ENCODE measurements at places on chromosomes 4 and X.

- no peak for DNase-seq
Observed at GRCh38 chr4:4423706-4424498, 37.0 kb downstream of the NSG1 start.

DNA sequence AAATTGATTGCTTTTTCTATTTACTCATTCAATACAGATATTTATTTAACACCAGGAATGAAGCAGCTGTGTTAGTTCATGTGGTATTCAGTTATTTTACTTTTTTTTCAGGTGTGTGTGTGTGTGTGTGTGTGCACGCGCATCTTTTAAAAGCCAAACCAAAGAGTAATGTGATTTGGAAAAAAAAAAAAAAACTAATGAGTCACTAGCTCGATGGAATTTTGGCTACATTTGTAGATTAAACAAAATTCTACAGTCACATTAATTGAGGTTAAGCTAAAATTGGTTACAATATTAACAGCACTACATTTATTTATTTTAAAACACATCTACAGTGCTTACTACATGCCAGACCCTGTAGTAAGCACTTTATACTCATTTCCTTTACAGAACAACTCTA, 66.8 kb downstream of the HHIP start:
- DNase-seq = peak; percentile 44

DNA sequence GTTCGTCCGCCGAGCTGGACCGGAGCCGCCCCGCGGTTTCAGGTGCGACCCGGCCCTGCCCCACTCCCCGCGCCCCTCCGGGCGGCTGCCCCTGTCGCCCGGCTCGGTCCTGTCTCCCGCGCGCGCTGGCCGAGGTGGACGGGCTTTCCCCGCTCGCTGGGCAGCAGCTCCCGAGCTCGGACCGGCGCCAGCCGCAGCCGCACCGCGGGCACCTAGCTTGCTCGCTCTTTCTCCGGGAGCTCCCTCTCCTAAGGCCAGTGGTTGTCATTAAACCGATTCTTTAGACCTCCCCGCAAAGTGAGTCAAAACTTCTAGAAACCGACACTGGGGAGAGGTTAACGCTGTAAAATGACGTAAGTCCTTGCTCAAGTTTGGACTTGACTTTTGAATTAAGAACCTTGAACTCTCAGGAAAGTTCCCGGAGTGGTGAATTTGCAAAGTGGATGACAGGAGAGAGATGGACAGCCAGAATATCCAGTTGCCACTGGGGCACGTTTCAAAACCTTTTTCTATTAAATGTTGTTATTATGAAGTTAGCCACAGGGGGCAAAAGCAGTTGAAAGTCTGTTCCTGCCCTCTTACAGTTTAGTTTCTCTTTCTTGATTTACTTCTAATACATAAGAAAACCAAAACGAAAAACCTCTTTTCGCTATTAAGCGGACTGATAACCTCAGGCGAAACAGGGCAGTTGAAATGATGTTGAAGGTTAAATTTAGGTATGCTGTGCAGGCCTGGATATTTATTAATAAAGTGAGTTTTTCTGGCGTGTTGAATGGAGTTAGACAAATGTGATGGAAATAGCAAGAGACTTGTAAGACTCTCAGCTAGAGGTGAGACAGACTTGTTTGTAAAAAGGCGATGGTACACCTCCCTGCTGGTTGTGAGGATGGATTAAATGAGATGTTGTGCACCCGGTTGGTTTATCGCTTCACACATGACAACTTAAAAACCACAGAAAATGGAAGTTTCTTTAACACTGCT, 847 bp downstream of the PI4K2B start:
- peak; percentile 82 for DNase-seq

DNA sequence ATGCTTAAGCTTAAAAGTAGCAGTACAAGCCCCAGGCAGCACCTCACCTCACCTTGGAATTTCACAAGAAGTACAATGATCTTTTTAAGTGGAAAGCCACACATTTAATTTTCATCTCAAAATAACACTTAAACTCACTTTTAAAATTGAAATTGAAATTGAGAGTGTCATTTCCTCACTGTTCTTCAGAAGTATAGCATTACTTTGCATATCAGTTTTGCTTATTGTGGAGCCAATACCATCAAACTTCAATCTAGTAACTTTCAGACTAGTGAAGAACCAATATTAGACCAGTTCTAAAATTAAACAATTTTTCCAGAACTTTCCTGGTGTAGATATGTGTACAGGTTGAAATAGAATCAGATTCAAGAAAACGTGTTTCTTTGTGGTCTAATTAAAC, 242.4 kb downstream of the NDST4 start:
- DNase-seq = no peak

DNA sequence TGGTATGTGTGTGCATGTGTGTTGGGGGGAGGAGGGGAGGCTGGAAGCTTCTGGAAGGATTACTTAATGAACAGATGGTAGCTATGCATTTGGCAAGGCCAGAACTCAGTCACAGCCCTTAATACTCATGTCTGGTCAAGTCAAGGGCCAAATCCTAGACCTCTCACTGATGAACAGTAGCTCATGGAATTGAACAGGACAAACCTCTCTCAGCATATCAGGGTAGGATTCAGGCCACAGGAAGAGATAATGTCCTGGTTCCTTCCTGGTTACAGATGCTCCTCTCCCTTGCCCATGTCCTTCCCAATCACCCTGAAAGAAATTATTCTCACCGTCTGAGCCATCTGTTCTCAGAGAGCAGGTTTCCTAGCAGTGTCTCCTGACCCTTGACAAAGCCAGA, 165.7 kb downstream of the SOWAHB start:
- DNase-seq = no peak

DNA sequence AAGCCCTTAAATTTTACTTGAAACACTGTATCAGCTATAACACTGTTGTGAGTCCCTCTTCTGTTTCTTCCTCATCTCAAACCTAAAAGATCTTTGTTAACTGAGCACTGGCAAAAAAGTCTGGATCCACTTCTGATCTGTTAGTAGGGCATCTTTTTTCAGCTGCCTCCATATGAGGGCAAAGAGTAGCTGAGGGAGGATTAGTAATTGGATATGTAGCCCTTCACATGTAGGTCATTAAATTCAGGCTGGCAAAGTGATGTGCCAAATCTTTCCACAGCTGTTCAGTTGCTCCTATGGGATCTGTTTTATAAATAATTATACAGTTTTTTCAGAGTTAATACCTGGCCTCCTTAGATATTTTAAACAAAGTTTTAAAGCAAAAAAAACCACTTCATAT, 1.1 kb upstream of the TRMT10A start:
- no peak for DNase-seq

DNA sequence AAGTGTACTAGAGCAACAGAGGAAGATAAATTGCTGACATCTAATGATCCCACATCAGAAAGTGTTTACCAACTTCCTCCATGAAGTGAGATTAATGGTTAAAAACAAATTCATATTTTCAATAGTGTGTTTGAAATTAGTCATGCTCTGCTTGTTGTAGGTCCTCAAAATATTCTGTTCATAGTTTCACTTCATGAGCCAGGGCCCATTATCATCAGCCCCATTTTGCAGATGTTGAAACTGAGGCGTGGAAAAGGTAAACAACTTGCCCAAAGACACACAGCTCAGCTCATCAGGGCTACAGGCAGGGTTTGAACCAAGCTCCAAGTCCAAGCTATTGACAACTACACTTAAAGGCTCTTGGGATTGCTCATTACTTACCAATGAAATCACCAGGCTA, 103.5 kb upstream of the PPARGC1A start:
- no peak for DNase-seq

DNA sequence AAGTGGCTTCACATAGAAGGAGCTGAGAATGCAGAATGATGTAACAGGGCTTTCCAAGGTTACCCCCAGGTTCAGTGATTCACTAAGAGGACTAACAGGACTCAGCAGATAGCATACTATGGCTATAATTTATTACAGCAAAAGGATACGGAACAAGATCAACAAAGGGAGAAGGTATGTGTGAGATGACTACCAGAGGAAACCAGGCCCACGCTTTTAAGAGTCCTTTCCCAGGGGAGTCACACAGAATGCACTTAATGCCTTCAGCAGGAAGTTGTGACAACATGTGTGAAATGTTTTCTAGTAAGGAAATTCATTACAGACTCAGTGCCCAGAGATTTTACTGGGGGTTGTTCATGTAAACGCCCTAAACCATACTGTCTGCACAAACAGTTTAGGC, 373.6 kb upstream of the MAGEB2 start:
- peak; percentile 59 for DNase-seq

DNA sequence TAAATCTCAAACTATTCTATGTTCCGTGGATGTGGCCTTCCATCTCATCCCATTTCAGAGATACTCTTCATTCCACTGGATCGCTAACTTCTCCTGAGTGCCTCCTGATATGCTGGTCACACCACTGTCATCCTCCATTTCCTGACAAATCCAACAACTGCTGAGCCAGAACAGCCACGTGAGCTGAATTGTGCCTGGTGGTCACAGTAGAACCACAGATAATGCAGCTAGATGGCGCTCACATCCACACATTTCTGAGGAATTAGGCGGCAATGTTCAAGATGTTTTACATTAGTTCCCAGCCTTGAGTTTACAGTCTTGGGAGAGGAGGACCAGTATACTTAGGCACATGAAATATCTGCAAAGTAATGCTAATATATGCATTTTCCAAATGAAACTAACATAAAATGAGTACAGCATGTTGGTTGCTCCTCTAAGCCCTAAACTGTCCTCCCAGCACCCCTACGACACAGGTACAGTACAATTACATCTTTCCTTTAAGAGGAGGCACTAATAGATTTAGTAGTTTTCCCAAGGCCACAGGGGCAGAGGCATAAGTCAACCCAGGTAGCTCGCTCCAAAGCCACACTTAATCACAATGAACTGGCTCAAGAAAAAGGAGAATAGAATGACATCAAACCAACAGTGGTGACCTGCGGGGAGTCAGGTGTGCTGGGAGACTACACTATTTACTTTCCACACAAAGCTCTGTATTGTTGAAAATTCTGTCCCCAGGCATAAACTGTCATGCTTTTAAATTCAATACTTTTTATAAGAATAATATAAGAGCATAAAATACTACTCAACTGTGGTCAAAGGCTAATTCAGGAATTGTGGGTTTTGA, 134.2 kb downstream of the CHIC2 start:
- DNase-seq = peak; percentile 93

- DNase-seq = no peak
Observed at GRCh38 chr4:118760493-118760892, 75.3 kb downstream of the METTL14 start.

DNA sequence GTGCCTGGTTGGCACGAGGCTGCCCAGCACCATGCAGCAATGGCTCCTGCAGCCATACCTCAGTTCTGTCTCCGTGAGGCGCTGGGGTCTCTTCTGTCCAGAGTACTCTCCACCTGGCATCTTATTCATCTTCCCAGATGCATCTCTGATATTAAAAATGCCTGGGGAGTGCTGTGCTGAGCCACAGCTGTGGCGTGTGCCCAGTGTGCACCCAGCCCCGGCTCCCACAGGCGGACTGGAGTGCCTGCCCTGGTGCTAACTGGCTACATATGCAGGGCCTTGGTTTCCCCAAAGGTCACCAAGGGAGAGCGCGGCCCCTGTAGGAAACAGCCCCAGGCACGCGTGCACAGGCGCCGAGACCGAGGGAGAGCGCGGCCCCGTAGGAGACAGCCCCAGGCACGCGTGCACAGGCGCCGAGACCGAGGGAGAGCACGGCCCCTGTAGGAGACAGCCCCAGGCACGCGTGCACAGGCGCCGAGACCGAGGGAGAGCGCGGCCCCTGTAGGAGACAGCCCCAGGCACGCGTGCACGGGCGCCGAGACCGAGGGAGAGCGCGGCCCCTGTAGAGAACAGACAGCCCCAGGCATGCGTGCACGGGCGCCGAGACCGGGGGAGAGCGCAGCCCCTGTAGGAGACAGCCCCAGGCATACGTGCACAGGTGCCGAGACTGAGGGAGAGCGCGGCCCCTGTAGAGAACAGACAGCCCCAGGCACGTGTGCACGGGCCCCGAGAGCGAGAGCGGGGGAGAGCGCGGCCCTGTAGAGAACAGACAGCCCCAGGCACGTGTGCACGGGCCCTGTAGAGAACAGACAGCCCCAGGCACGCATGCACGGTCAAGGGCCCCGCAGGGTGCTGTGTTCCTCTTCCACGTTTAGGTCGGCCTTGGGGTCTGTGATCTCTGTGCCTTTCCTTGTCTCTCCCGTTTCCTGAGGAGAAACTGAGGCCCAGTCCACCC, 14.5 kb downstream of the TMEM175 start:
- DNase-seq = no peak

GRCh38 chrX:12080265-12080664, 58.0 kb upstream of the FRMPD4 start:
- DNase-seq = peak; percentile 31

DNA sequence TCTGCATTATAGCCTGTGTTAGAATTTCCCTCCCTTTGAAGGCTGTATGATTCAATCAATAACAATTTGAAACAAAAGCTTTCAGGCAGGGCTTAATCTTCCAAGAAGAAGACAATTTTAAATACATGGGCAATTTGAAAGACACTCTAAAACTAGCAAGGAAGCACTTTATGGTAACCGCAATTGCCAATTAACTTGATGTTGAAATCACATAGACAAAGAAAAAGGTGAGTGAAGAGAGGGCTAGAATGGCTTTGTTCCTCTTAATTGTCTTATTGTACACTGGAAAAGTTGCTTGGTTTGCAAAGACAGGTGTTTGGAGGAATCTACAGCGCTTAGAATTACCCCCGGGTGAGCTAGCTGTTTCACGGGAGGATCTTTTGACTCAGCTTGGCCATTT, 74.4 kb upstream of the PRKX start:
- DNase-seq = no peak

- no peak for DNase-seq
Observed at GRCh38 chr4:147307896-147308674, 172.8 kb upstream of the EDNRA start.

DNA sequence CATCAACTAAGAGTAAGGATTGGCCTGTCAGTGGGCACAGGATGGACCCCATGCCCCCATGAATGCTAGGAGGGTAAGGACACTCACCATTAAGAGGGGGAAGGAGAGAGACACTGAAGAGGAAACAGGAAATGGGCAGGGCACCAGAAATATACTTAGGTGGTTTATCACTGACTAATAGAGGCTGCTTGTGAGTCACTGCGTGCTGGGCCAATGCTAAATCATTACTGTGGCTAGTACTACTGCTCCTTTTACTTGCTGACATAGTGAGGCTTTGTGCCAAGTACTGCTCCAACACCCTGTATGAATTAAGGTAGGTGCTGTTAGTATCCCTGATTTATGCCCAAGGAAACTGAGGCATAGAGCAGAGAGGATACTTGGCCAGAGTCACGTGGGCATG, 130.4 kb upstream of the FRMPD4 start:
- peak; percentile 75 for DNase-seq

- DNase-seq = peak; percentile 43
Observed at GRCh38 chrX:41734530-41734929, 10.5 kb downstream of the GPR82 start.

GRCh38 chr4:174555789-174556630, 33.7 kb upstream of the HPGD start:
- no peak for DNase-seq

- DNase-seq = no peak
Observed at GRCh38 chrX:46209037-46209436, 336.2 kb downstream of the ZNF674 start.

DNA sequence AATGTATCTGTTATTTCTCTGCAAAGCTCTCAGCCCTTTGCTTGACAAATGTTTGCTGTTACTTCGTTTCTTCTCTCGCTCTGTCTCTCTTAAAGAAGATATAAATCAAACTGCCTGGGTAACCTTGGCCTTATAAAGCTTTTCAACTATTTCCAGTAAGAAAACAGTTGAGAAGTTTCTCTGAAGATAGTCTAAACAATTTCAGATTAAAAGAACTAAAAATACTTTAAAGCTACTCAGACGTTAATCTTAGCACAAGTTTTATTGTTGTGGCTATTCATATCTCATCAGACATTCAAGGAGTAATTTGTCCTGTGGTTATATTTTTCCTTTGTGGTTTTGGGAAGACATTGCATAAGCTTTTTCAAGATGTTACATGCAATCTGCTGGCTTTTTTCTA, 22.6 kb downstream of the HOPX start:
- peak; percentile 23 for DNase-seq

Data from fibroblast of skin of back (primary cell).